Mesothelial cell of epicardium (in vitro differentiated cells): ENCODE measurements at places on chromosomes 16 and 17.

DNA sequence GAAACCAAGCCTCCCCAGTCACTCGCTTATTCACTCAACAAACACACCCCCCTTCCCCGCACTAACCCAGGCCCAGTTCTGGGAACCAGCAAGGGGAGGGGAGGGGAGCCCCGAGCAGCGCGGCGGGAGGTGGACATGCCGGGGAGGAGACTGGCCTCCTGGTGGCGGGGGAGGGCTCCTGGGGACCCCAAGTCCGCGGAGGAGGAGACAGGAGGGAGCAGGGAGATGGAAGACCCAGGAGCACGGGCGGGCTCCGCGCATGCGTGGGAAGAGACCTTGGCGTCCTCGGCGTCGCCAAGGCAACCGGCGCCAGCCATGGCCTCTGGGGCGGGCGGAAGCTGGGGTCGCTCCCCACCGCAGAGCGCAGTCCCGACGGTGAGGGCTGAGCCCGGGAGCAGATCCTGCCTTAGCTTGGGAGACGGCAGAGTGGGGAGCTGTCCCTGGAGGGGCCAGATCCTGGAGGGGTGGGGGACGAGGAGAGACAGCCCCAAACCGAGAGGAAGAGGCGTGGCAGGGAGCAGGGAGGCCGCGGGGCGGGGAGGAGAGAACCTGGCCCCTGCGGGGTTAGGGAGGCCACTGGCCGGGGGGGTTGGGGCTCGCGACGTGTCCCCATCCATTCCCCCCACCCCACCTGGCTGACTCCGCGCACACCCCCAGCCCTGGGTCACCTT lies at the start of gene PRR29:
TSS of gene PRR29 (plus strand) at position 302 of the 671 bp plus-strand sequence. CDS start at position 316, 14 bp downstream.
- H3K27ac ChIP-seq: no peak within 1 kb of the TSS
- peak; percentile 87 for DNase-seq
- H3K36me3 ChIP-seq: no peaks in the 10 kb centered on the region
- H3K4me3 ChIP-seq: peak within 1 kb of the TSS; percentile 87

DNA sequence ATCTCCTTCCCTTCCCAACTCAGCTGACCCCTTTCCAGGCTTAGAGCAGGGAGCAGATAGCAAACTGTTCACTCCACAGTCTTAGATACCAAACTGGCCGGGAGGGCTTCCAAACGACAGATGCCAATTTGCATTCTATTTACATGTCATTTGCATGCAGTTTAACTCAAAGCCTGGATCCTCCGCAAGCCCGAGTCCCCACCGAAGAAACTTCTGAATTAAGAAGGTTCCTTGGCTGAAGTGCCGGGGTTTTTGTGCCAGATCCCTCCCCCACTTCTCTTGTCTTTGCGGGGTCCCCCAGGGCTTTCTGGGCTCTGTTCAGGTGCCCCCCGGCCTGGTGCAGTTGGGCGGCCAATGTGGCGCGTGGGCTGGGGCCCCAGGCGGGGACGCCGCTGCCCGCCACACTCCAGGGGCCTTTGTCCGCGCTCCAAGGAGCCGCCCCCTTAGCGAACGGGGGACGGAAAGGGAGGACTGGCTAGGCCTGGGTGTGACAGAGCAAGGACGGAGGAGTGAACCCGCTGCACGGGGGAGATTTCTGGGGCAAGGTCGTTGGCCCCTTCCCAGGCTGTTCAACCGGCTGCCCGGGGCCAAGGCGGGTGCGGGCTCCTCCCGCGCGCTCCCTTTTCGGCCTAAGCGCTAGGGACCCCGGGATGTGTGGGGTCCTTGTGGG lies 1.2 kb downstream of the GPRC5B start:
- no peak for DNase-seq
- peaks cover 23% of the 10 kb centered on the region for H3K4me1 ChIP-seq
- peak overlapping the region; percentile 83 for H3K4me3 ChIP-seq
- peaks cover 1% of the 10 kb centered on the region for H3K36me3 ChIP-seq
- peak overlapping the region; percentile 66 for H3K27ac ChIP-seq

- peak overlapping the region; percentile 98 for H3K27ac ChIP-seq
- H3K27me3 ChIP-seq: no peaks in the 10 kb centered on the region
- peaks cover 14% of the 10 kb centered on the region for H3K36me3 ChIP-seq
- H3K4me3 ChIP-seq: peak overlapping the region; percentile 94
- H3K4me1 ChIP-seq: peaks cover 34% of the 10 kb centered on the region
- no peak for DNase-seq
Measured at GRCh38 chr16:56450275-56450985, 702 bp downstream of the NUDT21 start.

GRCh38 chr17:57662644-57663308 lies 82.3 kb downstream of the CCDC182 start:
- peak; percentile 91 for DNase-seq
- peaks cover 31% of the 10 kb centered on the region for H3K4me1 ChIP-seq
- H3K36me3 ChIP-seq: peaks cover 7% of the 10 kb centered on the region
- peak overlapping the region; percentile 90 for H3K27ac ChIP-seq
- peak overlapping the region; percentile 64 for H3K4me3 ChIP-seq
- no peaks in the 10 kb centered on the region for H3K27me3 ChIP-seq

GRCh38 chr16:30757316-30757715 lies 4.5 kb downstream of the CFAP119 start:
- H3K36me3 ChIP-seq: peaks cover 12% of the 10 kb centered on the region
- no peak for DNase-seq
- H3K4me3 ChIP-seq: no peak overlapping the region
- no peak overlapping the region for H3K27ac ChIP-seq
- no peaks in the 10 kb centered on the region for H3K27me3 ChIP-seq

GRCh38 chr17:57911834-57912673 lies 43.2 kb downstream of the CUEDC1 start:
- H3K4me1 ChIP-seq: peaks cover 45% of the 10 kb centered on the region
- H3K27ac ChIP-seq: peak overlapping the region; percentile 59
- no peaks in the 10 kb centered on the region for H3K27me3 ChIP-seq
- DNase-seq: no peak
- H3K4me3 ChIP-seq: no peak overlapping the region

DNA sequence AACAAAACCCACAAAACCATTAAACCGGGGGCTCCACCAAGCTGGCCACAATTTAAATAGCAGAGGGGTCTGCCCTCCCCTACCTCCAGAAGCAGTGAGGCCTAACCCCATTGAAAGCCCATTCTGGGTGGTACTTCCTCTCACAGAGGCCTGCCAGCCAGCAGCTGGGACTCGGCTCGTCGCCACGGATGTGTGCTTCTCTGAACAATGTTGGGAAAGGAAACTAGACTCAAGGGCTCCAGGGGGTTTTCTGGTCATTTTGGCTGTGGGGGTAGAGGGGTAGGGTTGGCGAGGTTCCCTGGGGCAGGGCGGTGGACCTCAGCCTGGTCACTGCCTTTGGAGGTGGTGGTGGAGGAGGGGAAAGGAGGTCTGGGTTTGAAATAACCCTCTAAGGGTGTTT lies 4.7 kb upstream of the PLCG2 start:
- no peak overlapping the region for H3K27ac ChIP-seq
- no peaks in the 10 kb centered on the region for H3K36me3 ChIP-seq
- H3K27me3 ChIP-seq: peaks cover 49% of the 10 kb centered on the region
- no peak overlapping the region for H3K4me3 ChIP-seq
- peaks cover 3% of the 10 kb centered on the region for H3K4me1 ChIP-seq

DNA sequence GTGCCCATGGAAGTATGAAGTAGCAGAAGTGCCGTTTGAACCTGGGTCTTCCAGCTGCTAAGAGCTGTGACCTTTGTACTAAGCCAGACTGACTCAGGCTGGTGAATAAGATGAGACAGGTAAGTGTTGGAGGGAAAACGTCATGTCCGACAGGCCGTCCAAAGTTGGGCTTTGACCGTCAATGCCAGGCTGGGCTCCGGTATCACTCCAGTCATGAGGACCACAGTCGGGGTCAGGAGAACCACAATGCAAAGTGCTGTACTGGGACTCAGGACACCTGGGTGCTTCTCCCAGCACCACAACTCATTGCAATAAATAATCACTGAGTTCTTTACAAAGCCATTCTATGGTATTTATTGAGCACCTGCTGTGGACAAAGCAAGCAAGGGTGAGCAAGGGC lies 268.6 kb downstream of the HAPSTR1 start:
- no peak overlapping the region for H3K4me3 ChIP-seq
- H3K36me3 ChIP-seq: peaks cover 3% of the 10 kb centered on the region
- H3K4me1 ChIP-seq: no peaks in the 10 kb centered on the region
- no peak overlapping the region for H3K27ac ChIP-seq

DNA sequence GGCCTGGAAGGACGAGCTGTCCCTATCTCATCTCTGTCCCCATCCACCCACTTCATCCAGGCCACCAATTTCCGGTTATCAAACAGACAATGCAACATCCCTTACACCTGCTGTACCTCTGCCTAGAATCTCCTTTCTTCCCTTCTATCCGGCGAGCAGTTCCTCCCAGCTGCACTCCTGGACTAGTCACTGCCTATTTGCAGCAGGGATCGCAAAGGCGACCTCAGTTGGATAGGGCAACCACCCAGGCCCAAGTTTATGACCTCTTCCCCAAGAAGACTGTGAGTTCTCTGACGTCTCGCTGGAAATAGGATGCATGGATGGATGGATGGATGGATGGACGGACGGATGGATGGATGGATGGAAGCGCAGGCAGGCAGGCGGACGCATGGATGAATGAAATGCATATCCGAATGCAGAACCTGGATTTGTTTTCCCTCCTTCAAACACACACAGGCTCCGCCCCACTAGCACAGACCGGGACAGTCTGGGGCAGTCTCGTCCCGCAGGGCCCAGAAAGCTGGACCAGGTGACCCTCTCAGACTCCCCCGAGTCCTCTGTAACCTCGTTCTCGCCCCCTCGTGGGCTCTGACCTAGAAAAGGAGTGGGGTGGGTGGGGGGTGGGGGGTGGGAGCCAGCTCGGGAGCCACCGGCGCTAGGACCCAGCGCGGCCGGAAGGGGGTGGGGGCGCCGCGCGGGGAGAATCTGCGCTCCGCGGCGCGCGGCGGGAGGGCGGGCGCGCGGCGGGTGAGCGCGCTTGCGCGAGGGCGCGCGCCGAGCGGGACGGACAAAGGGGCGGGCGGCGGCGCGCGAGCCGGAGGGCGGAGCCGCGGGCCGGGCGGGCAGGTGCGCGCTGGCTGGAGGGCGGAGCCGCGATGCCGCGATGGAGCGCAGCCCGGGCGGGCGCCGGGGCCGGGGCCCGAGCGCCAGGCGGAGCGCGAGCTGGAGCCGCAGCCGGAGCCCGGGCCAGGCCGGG lies at the start of gene SBK1:
TSS of gene SBK1 (plus strand) at position 875 of the 976 bp plus-strand sequence. CDS start 24,867 bp downstream, outside the sequence.
- H3K4me1 ChIP-seq: peaks cover 41% of the 10 kb centered on the region
- no peaks in the 10 kb centered on the region for H3K27me3 ChIP-seq
- peak within 1 kb of the TSS; percentile 90 for H3K4me3 ChIP-seq
- peaks cover 3% of the 10 kb centered on the region for H3K36me3 ChIP-seq
- peak within 1 kb of the TSS; percentile 77 for H3K27ac ChIP-seq
- peak; percentile 80 for DNase-seq
